Cortex of kidney (tissue), 1 donor: ENCODE measurements at places on chromosomes 6 and 20.

DNA sequence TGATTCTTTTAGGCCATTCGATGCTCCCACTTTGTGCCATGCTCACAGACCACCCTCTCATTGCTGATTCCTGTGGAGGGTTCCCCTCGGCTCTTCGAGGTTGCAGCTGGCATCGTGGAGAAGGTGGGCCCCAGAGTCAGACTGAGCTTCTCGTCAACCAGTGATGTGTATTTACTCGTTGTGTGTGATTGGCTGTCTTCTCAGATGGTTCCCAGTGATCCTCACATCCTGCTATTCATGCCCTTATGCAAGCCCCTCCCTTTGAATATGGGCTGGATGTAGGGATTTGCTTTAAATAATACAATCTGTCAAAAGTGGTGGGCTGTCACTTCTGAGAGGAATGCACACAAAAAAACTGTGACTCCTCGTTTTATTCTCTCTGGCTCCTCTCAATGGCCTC is 99.6 kb upstream of the ENPP5 start:
- DNase-seq: no peak

DNA sequence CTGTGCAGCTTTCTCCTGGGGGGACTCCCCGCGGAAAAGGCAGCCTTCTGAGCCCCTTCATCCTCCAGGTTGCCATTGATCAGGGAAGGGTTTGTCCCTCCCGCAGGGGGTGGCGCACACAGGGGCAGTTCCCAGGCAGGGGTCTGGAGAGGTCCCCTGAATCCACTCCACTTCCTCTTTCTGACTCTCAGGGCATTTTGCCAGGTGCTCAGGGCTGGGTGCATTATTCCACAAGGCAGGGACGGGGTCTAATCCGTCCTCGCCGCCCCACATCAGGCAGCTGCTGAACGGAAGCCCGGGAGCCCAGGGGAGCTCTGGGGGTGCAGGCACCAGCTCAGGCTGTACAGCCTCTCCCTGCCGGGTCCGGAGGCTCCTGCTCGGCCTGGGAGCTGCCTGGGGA is 180.9 kb downstream of the TTLL2 start:
- DNase-seq: no peak

- DNase-seq: no peak
Observed at GRCh38 chr6:27514906-27515495, 42.1 kb upstream of the ZNF184 start.

DNA sequence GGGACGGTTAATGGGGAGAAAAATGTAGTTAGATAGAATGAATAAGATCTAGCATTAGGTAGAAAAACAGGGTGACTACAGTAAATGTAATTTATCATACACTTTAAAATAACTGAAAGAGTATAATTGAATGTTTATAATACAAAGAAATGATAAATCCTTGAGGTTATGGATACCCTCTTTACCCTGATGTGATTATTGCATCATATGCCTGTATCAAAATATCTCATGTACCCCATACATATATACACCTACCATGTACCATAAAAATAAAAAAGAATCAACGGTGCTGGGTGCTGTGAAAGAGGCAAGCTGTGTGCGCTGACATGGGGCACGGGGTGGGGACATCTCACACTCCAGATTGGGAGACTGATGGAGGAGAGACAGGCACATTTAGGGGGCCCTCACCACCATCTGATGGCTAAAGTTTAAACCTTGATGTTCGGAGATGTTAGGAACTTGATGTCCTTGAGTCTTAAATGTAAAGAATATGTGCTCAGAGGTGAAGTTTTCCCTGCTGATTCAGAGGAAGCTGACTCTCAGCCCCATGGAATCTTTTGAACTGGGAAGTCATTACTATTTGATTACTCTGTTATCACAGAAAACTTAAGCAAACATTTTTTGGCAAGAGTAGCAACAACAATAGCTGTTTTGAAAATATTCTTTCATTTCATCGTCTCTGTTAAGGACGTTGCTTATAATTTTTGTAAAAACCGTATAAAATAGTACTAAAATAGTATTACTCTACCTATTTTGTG is 26.4 kb upstream of the RFPL4B start:
- no peak for DNase-seq

DNA sequence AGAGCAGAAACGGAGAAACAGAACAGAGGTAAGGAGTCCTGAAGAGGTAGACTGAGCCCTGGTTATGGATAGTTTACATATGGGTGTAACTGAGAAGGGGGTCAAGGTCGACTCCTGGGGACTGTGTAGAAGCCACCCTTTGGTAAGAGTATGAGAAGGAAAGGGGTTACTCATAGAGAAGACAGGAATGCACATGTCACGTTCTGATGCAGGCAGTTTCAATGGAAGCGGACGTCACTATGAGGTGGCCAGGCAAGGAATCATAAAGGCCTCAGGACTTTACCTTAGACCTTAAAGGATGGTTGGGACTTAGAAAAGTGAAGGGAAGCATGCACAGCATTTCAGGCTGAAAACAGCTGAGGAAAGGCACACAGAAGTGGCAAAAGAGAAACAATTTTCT is 25.1 kb downstream of the RGS17 start:
- DNase-seq: no peak

DNA sequence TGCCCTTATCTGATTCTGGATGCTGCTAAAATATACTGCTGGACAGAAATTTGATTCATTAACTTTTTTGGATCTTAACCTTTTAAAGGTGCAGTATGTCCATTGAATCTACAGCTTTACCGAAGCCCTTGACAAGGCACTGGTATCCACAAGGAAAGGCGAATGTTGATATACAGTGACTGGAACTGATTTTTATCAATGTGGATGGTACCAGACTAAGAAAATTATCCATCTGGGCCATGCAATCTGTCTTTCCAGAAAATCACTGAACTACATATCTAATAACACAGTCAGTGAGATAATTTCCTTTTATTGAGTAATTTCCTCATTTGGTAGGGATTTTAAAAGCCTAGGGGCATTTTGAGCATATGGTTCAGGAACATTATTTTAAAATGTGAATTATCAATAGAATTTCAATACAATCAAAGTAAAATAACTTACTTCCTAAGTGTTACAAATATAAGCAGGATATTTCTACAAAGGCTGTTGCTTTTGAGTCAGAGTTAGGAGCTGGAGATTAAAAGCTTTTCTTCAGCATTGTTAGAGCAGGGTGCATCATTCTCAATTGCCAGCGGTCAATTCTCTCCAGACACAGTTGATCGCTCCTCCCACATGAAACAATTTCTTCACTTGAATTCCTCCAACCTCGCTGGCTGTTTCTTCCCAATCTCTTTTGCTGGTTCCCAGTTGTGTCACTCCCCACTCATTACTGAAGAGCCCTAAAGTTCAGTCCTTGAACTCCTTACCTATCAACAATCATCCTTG is 585.3 kb upstream of the FLRT3 start:
- no peak for DNase-seq

DNA sequence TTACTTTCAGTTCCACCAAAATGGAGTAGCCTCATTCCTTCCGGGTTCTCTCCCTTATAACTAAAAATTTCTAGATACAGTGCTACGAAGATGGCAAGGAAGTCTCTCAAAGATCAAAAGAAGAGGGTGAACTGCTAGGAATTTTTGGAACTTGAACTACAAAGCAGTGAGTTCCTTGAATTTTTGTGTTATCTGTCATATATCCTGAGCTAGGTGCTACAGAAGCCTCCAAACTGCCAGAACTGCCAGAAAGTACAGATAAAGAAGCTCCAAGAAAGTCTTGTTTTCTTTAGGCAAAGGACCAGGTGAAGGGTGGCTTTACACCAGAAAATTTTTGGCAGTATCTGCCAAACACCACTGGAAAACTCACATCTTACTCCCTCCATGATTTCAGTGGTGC is 218.8 kb upstream of the FLRT3 start:
- no peak for DNase-seq

- DNase-seq: no peak
Observed at GRCh38 chr20:2149507-2149906, 47.9 kb downstream of the STK35 start.

DNA sequence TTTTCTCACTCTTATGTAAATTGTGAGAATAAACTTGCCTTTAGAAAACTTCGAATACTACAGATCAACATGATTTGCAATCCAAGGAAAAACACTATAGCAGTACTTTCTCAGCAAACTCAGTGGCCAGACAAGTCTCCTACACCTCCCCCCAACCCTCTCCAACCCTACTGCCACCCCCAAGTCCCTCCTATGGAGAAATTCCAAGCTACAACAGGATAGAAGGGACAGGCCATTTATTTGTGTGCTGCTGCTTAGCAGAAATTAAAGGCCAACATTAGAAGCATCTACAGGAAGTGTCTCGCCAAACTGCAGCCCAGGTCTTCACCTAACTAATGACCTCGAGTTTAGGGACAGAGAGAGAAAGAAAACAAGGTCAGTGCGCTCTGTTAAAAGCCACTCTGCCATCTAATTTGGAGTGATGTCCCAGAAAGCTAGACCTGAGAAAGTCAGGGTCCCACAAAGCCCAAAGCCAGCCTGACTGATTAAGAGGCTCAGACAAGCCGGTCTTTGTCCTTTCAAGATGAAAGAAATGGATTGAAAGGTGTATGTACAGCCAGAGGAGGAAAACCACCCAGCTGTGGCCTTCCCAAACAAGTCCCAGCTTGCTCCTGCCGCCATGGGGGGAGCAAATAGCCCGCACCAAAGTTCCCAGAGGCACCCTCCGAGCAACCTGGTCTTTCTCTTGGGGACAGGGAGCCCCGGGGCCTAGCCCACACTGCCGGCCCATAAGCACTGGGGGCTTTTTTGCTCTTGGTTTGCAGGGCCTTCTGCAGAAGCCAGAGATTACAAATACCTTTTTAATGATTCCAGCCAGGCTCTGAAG is 3.4 kb downstream of the BMP7 start:
- DNase-seq: no peak

DNA sequence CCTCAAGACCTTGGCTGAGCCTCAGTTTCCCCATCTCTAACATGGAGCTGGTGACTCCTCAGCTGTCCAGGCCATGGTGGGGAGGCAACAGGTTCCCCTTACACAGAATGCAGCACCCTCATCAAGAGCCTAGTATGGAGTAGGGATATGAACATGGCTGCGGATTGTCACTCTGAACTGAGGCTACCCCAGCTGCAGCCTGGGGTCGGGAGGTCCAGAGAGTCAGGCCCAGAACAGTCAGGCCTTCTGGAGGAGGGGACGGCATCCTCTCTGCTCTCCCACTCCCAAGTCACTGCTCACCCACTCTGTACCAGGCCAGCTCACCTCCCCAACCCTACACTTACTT is 1.4 kb upstream of the FOXS1 start:
- no peak for DNase-seq

GRCh38 chr6:21274851-21275250 is 318.7 kb upstream of the SOX4 start:
- no peak for DNase-seq

GRCh38 chr20:36794116-36794474 is 20.5 kb upstream of the DSN1 start:
- no peak for DNase-seq

DNA sequence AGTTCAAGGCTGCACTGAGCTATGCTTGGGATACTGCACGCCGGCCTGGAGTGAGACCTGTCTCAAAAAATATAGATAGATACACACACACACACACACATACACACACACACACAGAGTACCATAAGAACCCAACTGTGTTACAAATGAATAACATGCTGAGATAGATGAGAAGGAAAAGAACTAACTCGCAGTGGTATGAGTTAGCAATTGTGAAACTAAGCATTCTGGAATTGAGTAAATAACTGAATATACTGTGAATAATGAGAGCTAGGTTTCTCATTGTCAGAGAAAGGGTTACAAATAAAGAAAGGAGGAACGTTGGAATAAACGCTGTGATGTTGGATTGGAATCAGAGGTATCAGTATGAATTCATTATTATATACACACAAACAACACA is 14.6 kb upstream of the FAXC start:
- DNase-seq: no peak

DNA sequence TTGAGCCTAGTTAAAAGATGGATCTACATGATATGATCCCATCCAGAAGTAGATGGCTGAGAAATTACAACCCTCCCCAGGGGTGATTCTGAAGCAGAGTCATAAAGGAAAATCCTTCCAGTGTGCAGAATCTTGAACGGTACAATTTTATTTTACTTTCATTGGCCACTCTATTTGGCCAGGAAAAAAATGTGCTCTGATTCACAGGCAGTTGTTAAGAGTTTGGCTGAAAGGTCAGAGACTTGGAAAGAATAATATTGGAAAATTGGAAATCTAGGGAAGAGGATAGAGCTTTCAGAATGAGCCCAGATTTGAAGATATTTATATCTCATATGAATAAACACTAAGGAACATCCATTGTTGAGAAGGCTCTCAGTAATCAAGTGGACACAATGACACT is 1299.3 kb upstream of the GJE1 start:
- DNase-seq: no peak

GRCh38 chr6:79670789-79671188 is 39.7 kb downstream of the SH3BGRL2 start:
- no peak for DNase-seq

- DNase-seq: no peak
Observed at GRCh38 chr20:44217342-44218092, 6.9 kb upstream of the OSER1 start.

- DNase-seq: no peak
Observed at GRCh38 chr20:58941471-58941870, 39.6 kb upstream of the NELFCD start.

DNA sequence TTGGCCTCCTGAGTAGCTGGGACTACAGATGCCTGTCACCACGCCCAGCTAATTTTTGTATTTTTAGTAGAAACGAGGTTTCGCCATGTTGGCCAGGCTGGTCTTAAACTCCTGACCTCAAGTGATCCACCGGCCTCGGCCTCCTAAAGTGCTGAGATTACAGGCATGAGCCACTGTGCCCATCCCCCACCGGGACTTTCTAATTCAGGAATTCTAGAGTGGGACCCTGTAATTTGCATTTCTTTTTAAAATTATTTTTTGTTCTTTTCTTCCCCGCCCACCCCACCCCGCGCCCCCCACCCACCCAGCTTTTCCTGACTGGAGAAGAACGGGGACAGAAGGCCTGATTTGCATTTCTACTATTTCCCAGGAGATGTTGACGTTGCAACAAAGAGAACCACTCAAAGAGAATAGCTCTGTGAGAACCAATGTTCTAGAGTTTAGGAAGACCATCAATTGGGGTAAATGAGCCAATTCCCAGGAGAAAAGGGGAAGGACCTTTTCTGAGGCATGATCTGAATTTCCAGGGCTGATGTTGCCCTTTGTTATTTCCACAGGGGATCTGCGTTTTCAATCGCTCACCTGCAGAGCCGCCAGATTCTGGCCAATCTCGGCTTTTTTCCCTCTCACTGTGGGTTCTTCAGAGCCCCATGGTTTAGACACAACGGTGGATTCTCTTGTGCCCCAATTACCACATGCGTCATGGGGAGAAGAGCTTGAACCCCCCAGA is 33.2 kb upstream of the TFAP2C start:
- DNase-seq: no peak

DNA sequence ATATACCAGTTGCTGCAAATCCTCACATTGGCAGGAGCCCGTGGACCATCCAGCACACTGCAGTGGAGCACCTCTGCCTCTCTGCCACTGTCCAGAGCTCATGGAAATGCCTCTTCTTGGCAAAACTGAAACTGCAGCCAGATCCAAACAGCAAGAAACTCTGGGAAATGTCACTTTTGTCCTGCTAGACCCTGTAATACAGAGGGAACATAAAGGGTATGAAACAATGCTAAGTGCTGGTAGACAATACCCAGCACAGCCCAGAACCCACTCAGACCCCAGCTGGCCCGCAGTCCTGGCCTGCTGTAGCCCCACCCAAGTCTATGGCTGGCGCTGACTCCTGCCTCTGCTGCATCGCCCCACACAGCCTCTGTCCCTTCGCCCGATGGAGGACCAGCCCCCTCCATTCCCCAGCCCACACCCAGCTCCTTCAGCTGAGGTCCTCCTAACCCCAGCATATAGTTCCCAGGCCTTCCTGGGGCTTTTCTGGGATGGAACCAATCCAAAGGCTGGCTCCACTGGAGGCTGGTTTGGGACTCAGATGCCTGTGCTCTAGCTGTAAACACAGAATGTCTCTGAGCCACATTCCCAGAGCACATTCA is 242.5 kb downstream of the LRFN2 start:
- DNase-seq: no peak
